ENCODE measurements at places on chromosomes 11 and 22. TPM values are rescaled to one million over a fixed set of nuclear protein-coding genes. Genes with fewer than 3 reads are reported as not detected.

GRCh38 chr11:33892906-33893594, 1.2 kb upstream of the LMO2 start:
- no peaks in the 10 kb centered on the region for H3K36me3 ChIP-seq
- peaks cover 9% of the 10 kb centered on the region for H3K27me3 ChIP-seq
- peak overlapping the region; percentile 33 for H3K4me3 ChIP-seq
- no peak for DNase-seq
- H3K27ac ChIP-seq, result peak overlapping the region; percentile 40

- H3K27me3 ChIP-seq, result peaks cover 4% of the 10 kb centered on the region
- H3K36me3 ChIP-seq, result no peaks in the 10 kb centered on the region
Observed at GRCh38 chr11:119584193-119585042, 144.6 kb downstream of the NECTIN1 start.

The E2F8 gene
- 12.7 TPM for total RNA-seq

The C11orf21 gene
- total RNA-seq, result 9.4 TPM

DNA sequence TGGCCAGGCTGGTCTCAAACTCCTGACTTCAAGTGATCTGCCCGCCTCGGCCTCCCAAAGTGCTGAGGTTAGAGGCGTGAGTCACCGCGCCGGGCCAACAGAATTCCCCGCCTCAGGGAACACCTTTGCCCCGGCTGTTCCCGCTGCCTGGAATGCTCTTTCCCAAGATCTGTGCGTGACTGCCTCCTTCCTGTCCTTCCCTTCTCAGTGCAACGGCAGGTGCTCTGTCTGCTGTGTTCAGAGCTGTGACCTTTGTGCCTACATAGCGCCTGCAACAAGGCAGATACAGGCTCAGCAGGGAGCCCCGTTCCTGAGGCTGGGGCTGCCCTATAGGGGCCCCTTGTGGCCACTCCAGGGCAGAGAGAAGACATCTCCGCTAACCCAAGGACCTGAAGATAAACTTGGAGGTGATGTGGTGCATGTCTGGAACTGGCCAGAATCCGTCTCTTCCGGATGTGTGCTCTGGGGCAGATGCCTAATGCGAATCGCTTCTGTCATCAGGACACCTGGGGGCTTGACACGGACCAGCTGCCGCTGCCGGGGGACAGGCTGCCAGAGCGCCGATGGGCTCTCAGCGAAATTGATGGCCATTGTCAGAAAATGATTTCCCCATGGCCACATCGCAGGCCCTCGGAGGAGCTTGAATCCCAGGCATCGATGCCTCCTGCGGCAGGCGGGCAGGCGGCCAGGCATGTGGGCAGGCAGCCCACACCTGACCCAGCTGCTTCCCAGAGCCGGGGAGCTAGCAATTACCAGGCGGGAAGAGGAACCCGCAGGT, 43.5 kb upstream of the TCF20 start:
- H3K4me3 ChIP-seq, result no peak overlapping the region
- H3K36me3 ChIP-seq, result no peaks in the 10 kb centered on the region
- no peaks in the 10 kb centered on the region for H3K27me3 ChIP-seq
- peaks cover 51% of the 10 kb centered on the region for H3K4me1 ChIP-seq

DNA sequence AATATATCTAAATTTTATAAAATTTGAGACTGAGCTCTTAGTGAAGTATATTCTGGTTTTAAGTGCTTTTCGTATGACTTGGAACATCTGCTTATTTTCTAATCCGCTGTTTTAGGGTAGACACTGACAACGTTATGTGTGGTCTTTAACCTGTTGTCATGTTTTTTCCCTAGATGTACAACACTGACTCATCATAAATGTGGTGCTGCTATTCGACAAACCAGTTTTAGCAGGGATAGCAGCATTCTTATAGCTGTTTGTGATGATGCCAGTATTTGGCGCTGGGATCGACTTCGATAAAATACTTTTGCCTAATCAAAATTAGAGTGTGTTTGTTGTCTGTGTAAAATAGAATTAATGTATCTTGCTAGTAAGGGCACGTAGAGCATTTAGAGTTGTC, 23.8 kb upstream of the HIKESHI start:
- no peak for DNase-seq
- no peaks in the 10 kb centered on the region for H3K4me1 ChIP-seq
- no peak overlapping the region for H3K27ac ChIP-seq

The SCUBE1 gene
- total RNA-seq, result 0.33 TPM

DNA sequence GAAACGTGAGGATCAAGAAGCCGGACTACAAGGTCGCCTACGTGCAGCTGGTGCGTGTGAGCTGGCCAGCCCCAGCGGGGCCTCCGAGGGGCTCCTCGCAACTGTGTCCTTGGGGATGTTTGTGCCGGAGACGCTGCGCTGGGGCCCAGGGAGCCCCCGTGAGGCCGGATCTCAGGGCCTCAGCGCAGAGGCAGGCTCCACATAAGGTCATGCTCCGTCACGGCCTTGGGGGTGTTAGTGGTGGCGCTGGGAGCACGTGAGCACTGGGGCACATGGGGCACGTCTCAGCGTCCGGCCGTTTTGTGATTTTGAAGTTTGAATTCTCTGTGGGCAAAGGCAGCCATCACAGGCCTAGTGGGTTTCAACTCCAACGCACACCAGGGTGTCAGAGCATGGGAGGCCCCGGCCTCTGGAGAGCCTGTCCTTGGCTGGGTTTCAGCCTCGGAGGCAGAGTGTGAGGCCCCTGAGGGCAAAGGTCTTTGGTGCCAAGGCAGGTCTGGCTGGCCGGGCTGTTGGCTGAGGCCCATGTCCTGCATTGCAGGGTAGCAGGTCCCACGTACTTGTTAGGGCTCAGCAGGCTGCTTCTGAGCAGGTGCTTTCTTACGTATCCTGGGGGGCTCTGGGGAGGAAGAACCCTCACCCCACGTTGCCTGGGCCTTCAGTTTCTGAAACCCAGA, 5.8 kb downstream of the MRPL23 start:
- DNase-seq, result no peak
- no peaks in the 10 kb centered on the region for H3K4me1 ChIP-seq
- no peaks in the 10 kb centered on the region for H3K27me3 ChIP-seq
- H3K27ac ChIP-seq, result no peak overlapping the region
- no peak overlapping the region for H3K4me3 ChIP-seq

The OR6Q1 gene
- not detected for total RNA-seq

DNA sequence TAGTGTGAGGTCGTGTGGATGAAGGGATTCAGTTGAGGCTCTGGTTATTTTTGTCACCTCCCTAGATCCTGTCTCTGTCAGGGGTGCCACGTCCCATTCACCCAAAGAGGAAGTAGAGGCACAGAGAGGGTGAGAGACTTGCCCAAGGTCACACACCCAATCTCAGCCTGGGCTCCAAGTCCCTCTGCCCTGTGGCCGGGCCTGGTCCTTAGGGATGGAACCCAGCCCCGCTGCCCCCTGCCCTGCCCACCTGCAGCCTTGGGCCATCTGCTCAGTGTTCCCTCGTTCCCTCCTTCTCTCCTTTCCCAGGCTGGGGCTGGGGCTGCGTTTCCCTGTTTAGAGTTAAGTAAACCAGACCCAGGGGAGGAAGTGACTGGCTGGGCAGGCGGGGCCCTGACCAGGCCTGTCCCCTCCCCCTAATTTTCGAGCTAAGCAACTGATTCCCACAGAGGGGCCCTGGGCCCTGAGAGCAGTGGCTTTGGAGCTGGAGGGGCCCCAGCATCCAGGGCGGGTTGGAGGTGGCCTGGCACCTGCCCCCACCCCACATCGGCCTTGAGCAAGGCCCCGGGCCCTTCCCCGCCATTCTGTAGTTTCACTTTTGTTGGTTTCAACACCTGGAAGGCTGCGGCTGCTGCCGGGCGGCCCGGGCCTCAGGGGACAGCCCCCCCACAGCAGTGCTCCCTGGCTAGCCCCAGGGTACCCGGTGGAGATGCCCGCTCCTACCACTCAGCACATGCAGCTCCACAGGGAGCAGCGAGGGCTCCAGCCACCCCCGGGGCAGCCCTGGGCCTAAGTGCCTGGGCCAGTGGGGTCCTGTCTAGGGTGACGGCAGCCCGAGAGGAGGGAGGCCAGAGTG, 1.5 kb downstream of the TCIRG1 start:
- H3K4me1 ChIP-seq, result peaks cover 47% of the 10 kb centered on the region
- peak overlapping the region; percentile 71 for H3K4me3 ChIP-seq
- no peaks in the 10 kb centered on the region for H3K36me3 ChIP-seq
- DNase-seq, result peak; percentile 70
- no peaks in the 10 kb centered on the region for H3K27me3 ChIP-seq

The IFTAP gene
- total RNA-seq, result 6.0 TPM

- no peaks in the 10 kb centered on the region for H3K27me3 ChIP-seq
- H3K4me1 ChIP-seq, result no peaks in the 10 kb centered on the region
- peaks cover 15% of the 10 kb centered on the region for H3K36me3 ChIP-seq
- no peak for DNase-seq
- no peak overlapping the region for H3K27ac ChIP-seq
Observed at GRCh38 chr11:63641727-63642126, 27.5 kb upstream of the PLAAT3 start.

DNA sequence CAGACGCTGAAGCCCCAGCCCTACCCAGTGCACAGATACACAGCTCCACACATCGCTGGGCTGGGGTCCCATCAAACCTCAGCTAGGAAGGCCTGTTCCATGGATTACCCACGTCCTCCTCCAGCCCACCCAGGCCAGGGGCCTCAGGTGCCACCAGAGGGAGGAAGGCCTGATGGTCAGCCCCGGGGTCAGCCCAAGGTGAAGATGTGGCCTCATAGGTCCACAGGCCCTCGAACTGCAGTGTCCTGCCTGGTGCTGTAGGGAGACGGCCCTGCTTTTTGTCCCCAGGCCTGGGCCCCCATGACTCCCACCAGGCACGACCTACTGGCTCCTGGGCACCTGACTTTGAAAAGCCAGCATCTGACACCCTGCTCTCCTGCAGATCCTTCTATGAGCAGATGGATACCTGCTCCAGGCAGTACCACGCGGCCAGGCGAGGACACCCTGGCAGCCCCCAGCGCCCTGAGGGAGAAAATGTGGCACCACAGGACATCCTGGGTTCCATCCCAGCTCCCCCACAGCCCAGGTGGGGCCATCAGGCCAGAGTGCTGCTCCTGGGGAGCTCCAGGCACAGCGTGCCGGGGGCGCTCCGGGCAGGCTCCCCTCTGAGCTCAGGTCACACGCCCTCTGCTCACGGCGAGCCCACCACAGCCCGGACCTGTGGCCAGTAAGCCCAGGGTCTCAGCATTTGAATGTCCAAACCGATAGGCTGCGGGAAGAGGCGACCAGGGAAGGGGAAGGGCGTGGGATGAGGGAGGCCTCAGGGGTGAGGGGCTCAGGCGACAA, 15.8 kb upstream of the MOB2 start:
- no peak for DNase-seq
- H3K4me3 ChIP-seq, result no peak overlapping the region
- H3K36me3 ChIP-seq, result no peaks in the 10 kb centered on the region
- H3K4me1 ChIP-seq, result no peaks in the 10 kb centered on the region
- H3K27ac ChIP-seq, result no peak overlapping the region

DNA sequence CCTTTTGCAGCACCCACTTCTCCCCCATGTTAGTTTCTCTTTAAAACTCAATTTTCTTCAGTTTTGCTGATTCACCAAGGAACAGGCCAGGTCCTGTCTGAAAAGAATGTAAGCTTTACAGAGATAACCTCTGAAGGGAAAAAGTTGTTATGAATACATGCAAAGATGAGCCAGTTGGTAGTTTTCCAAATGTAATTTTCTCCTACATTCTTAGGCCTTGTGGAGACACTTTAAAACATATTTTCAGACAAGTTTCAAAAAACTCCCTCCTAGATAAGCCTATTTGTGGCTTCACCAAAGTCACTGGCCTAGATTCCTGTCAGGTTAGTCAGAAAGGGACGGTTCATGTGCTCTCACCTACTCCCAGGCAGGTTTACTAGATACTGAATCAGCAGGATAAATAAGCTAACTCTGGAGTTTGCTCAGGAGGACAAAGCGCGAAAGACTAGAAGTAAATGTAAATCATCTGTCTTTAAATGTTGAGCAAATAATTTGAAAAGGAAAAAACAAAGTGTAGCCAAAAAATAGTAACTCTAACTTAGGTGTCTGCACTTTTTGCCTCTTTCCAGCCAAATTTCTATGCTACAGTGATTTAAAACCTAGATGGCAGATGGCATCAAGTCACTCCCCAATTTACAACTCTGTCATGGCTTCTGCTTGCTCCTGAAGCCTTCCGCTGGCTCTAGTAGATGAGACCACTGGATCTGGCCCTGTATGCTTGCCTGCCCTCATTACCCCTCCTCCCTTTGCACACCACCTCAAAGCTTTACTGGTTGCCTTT, 4.9 kb upstream of the ATP6V1E1 start:
- peak overlapping the region; percentile 82 for H3K27ac ChIP-seq
- no peak for DNase-seq
- no peaks in the 10 kb centered on the region for H3K36me3 ChIP-seq

The CHCHD10 gene
- 172 TPM for total RNA-seq

The PGM2L1 gene
- 9.8 TPM for total RNA-seq

The MAP6 gene
- total RNA-seq, result 0.16 TPM

DNA sequence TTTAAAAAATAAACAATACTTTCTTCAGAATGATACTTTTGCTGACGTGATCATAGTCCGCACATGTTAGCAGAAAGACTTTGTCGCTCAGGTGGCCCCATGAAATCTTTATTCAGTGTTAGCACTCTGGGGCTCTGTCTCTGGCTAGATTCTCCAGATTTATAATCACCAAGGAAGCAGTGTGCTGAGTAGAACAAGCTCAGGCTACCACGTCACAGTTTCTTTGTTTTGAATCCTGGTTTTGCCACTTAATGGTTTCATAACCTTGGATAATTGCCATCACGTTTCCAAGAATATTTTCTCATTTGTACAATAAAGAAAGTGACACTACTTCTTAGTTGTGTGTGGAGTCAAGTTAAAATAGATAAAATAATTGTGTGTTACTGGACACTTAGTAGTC, 3.9 kb upstream of the MUC15 start:
- H3K36me3 ChIP-seq, result no peaks in the 10 kb centered on the region
- no peaks in the 10 kb centered on the region for H3K27me3 ChIP-seq
- H3K27ac ChIP-seq, result no peak overlapping the region
- H3K4me3 ChIP-seq, result no peak overlapping the region

The RAG1 gene
- total RNA-seq, result 0.27 TPM

DNA sequence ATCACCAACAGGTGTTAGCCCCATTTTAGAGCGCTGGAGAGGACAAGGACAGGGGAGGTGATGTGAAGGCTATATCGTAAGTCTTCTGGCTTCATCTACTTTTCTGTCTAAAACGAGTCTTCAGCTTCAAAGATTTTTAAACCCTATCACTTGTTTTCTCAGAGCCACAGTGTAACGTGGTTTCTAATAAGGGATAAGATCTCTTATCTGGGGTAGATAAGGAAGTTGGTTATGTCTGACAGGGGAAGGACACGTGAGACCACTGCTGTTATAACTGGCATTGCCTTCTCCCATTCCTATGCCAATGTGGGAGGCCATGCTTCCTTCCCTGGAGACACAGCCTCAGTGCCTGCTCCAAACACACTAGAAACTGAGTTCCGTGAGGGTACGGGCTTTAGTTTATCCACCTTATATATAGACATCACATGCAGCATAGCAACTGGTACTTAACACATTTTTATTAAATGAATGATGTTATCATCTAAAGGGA, 39.3 kb downstream of the LARGE2 start:
- no peak overlapping the region for H3K27ac ChIP-seq
- no peak for DNase-seq
- H3K4me3 ChIP-seq, result no peak overlapping the region
- no peaks in the 10 kb centered on the region for H3K4me1 ChIP-seq
- peaks cover 7% of the 10 kb centered on the region for H3K36me3 ChIP-seq

Measured in CD8-positive, alpha-beta memory T cell (primary cell).